Bronchial epithelial cell (primary cell): ENCODE measurements at places on chromosomes 3 and 15.

DNA sequence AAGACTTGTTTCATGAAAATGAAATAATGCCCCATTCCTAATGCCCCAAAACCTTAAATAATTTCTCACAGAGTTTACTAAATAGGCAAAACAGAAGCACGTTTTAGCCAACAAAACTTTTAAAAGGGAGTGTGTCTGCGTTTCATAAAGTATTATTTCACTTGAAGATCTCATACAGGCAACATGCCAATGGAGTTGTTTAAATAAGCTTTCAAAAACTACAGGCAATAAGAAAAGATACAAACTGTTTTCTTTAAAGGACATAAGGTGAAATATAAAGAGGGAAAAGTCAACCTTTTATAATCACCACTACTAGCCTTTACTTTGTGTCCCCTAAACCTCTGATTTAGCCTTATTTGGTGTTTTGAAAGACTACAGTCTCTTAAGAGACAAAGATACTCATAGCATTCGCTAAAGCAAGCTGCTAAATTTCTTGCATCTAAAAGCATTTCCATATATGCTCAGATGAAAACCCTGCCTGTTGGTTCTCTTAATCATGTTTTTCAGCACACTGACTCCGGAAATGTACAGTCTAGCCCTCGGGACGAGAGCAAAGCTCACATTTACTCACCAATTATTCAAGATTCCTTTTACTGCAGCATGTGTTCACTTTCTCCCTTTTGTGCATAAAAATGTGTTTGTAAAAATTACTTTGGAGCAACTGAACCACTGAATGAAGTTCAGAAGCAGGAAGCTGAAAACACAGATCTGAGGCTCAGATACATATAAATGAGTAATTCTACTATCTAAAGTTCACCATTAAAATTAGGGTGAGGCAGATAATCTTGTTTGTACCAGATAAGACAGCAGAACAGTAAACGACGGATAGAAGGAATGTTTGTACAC is 119.0 kb downstream of the GOLIM4 start:
- DNase-seq = no peak

- no peak for DNase-seq
These were observed 51.1 kb upstream of the SEC22A start for GRCh38 chr3:123150449-123151215.

- DNase-seq = no peak
These were observed 691.9 kb downstream of the NTRK3 start for GRCh38 chr15:87564681-87565080.

GRCh38 chr3:17581421-17582080 is 160.9 kb downstream of the TBC1D5 start:
- DNase-seq = peak; percentile 87

DNA sequence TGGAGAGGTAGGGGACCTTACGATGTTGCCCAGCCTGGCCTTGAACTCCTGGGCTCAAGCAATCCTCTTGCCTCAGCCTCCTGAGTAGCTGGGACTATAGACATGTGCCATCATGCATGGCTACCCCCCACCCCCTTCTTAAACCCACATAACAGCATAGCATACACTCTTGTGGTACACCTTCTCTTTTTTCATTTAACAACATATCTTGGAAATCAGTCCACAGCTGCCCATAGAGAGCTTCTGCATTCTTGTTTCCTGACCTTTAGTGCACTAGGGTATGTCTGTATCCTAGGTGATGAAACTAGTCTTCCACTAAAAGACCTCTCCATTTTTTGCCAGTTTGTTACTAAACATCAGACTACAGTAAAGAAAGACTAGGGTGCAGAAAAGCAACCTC is 33.0 kb downstream of the SLC28A1 start:
- no peak for DNase-seq
